ENCODE measurements at places on chromosomes 6 and 20.

- DNase-seq: no peak
These were observed 15.1 kb downstream of the NHSL1 start for GRCh38 chr6:138484018-138484731.

GRCh38 chr6:62974452-62974851 is 236.8 kb upstream of the FKBP1C start:
- no peak for DNase-seq

DNA sequence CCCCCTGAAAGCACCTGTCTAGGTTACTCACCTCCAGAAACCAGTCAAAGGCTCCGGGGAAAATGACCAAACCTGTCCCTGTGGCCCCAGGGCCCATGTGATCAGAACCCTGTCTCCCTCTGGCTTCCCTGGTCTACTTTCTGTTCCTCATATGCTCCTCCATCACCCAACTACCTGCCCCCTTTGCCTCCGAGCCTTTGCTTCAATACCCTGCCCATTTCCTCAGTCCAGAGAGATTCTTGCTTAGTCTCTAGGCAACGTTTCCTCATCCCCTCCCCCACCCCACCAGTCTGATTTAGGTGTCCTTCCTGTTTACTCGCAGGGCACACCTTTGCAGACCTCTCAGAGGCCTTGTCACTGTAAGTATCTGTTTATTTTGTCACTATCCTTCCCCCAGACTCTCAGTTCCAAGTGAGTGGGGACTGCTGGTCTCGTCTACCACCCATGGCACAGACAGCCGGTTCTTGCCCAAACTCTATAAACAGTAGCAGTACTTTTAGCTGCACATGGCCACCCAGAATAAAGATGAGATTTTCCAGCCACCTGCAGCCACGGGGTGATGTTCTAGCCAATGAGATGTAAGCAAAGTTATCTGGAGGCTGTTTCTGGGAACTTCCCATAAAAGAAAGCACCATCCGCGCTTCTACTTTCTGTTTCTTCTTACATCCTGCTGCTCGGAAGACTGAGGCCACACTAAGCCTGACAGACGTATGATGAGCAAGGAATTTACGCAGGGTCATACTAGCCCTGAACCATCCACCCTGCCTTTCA is 13.3 kb downstream of the ELOVL5 start:
- DNase-seq: no peak

DNA sequence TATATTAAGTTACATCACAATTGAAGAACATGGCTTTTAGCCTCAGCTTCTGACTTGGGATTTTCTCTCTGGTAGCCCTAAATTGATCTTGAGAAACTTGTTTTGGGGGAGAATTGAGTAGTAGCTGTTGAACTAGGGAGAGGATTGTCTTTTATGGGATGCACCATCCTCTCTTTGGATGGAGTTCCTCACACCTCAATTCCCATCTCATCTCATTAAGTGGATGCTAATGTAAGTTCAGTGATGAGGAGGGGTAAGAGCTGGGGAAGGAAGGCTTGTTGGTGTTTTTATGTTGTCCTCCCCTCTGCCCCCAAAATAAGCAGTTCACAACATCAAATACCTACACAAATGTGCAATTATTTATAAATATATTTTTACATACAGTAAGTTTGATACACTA is 4.0 kb downstream of the GJA1 start:
- no peak for DNase-seq
